ENCODE measurements at places on chromosomes 3 and 15.

DNA sequence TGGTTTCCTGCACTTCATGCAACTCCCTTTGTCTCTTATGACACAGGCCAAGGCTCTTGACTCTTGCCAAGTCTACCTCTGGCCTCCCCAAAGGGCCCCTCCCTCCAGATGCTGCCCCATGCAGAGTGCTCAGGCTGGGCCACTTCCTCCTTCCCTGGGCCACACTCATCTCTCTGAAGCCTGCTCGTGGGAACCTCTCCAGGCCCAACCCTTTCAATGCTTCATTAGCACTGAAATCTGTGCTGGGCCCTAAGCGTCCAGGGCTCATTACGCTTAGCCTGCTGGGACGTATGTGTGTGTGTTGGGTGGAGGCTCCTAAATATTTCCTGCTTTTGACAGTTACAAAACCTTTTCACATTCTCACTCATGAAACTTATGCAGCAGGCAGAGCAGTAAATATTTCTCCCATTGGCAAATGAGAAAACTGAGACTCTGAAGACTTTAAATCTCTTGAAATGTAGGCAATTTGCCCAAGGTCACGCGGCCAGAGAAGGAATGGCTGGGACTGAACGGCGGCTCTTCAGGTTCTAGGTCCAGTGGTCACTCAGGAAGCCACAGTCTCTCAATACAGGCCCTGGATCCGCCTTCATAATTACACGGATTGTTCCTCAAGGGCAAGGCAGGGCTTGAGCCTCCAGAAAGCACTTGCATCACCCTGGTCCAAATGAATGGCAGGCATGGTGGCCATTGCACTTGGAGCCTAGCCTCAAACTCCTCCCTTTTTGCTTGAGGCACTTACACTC lies 241.7 kb upstream of the HES1 start:
- no peak for DNase-seq

DNA sequence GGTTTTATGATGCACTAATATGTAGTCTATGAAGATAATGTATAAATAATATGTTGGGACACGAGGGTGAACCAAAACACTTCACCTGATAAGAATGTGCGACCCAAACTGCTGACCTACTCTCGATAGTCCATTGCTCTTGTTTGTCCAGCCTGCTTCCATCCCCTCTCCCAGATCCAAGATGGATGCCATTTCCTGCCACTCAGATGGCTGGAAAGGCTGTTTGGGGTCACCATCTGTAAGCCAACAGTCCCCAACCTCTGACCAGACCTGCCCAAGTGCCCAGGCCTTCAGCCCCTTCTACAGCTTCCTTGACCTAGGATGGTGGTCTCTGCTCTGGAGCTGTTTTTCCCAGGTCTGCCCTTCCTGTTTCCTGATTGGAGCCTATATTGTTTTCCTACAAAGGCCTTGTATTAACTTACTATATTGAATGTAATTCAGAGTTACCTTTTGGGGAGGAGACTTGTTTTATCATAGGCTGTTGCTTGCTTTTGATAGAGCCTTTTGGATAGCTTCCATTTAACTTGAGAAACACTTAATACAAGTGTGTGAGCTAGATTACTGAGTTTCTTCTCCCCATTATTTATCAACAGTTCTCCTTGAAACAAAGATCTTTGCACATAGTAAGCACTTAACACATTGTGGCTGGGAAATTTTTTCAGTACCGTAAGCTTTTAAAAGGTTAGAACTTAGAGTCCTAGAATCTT lies 5.0 kb upstream of the PAQR9 start:
- no peak for DNase-seq

DNA sequence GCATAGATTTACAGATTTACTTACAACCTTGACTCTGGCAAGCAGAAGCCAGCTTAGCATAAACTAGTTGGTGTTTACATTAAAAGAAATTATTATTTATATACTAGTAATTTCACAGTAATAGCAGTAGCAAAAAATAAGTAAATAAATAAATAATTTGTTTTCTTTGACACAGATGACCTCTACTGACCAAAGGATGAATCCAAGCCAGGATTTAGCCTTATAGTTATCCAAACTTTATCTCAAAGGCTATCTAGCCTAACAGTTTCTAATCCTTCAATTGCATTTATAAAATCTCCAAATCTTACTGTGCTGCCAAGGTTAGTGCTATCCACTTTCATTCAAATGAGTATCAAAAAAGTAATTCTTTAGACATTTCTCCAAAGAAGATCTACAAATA lies 64.3 kb downstream of the FRMD5 start:
- no peak for DNase-seq

- DNase-seq, result no peak
Observed at GRCh38 chr3:194900854-194901522, 215.3 kb downstream of the FAM43A start.

- peak; percentile 39 for DNase-seq
Observed at GRCh38 chr3:173889596-173889995, 492.1 kb downstream of the NLGN1 start.

GRCh38 chr3:14235003-14235911 lies 56.6 kb downstream of the LSM3 start:
- DNase-seq, result no peak

DNA sequence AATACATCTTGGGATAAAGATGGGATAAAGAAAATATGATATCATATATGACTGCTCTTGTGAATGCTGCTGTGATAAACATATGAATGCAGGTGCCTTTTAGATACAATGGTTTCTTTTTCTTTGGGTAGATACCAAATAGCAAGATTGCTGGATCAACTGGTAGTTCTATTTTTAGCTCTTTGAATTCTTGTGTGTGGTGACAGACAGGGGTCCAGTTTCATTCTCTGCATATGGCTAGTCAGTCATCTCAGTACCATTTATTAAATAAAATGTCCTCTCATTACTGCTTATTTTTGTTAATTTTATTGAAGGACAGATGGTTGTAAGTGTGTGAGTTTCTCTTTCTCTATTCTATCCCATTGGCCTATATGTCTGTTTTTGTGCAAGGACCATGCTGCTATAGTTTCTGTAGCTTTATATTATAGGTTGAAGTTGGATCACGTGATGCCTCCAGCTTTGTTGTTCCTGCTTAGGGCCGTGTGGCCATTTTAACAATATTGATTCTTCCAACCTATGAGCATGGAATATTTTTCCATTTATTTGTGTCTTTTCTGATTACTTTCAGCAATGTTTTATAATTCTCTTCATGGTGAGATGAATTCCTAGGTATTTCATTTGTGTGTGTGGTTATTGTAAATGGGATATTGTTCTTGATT lies 1089.8 kb upstream of the CADM2 start:
- DNase-seq, result no peak

DNA sequence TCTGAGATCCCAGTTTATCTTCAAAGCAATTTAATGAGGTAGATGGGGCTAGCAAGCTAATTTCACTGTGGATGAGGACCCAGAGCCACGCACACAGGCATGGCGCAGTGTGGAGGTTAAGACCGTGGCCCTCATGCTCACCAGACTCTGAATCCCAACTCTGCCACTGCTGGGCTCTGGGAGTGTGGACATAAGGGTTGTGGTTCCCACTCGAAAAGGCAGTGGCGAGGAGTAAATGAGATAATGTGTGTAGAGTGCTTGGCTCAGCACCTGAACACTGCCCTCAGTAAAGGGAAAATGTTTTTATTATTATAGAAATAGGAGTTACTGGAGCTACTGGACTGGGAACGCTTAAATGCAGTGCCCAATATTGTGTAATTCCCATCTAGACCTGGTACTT lies 243.5 kb upstream of the TPM1 start:
- no peak for DNase-seq

GRCh38 chr15:68045289-68046265 lies 8.5 kb upstream of the PIAS1 start:
- DNase-seq, result no peak

DNA sequence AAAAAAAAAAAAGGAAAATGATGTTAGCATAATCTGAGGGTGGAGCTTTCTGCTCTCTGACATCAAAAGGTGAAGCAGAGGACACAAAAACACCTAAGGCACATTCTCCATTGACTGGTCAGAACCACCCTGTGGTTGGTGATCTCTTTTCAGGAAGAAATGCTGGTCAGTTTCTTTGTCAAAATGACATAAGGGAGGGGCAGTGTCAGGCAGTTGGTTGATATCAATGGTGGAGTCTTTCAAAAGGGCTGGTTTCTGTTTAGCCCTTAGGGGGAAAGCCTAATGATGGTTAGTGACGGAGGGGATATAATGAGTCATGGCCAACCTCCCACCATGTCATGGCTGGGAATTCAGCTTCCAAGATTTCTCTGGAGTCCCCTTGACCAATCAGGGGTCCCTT lies 185.9 kb upstream of the GBE1 start:
- no peak for DNase-seq

GRCh38 chr3:132623646-132624045 lies 26.6 kb downstream of the ACKR4 start:
- DNase-seq, result no peak

DNA sequence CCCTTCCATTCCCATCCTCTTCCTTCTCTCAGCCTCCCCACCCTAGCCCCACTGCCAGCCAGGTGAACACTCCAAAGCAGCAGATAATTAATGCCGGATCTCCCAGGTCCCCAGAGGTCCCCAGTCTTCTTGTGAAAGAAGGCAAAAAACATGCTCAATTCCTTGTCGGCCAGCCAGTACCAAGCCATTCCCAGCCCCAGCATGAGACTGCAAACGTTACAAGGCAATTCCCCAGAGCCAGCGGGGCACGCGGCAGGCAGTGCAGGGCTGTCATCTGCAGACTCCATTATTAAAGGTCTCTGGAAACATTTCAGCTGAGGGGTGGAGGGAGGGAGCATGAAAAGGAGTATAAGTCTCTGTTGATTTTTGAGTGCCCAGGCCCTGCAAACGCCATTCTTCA lies 117.8 kb downstream of the XXYLT1 start:
- DNase-seq, result peak; percentile 37

DNA sequence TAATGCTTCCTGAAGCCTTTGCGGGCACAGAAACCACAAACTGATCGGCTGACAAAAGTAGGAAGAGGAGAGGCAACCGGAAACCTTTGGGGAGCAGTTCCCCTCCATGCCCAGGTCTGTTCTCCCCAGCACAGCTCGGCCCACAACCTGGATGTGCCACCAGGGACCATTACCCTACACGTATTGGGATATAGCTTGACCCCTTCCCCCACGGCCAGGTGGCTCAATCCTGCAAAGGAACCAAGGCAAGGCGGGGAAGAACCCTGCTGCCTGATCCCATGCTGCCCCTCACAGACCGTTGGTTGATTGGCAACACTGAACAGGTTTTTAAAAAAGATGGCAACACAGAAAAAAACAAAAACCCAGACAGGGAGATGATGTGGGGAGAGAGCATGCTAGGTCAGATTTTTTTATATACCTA lies 19.7 kb upstream of the TCAIM start:
- DNase-seq, result no peak

GRCh38 chr3:71252466-71252865 lies 331.1 kb downstream of the FOXP1 start:
- no peak for DNase-seq

- DNase-seq, result no peak
Observed at GRCh38 chr3:151460774-151461450, at the start of gene IGSF10. IGSF10 (minus strand) TSS chr3:151461061; CDS start chr3:151458709, 2,352 bp downstream.

GRCh38 chr3:149470381-149470780 lies 4.1 kb upstream of the TM4SF4 start:
- DNase-seq, result no peak

- DNase-seq, result no peak
Observed at GRCh38 chr15:64099379-64099778, 3.6 kb downstream of the SNX1 start.

DNA sequence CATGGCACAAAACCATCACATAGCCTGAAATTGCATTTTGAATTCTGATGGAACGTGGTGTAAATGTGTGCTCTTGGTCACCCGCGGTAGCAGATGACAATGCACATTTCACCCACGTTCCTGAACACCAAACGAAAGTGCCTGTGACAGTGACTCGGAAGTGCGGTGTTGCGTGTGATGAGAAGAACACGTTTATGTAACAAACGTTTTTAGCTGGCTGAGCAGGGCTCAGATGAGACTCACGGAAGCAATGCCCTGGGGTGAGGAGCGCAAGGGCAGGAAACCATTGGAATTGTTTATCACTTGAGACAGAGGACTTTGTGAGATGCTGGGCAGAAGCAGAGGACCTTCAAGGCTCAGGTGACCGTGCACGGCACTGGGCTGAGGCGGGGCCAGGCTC lies 449.2 kb upstream of the CFAP20DC start:
- DNase-seq, result no peak

DNA sequence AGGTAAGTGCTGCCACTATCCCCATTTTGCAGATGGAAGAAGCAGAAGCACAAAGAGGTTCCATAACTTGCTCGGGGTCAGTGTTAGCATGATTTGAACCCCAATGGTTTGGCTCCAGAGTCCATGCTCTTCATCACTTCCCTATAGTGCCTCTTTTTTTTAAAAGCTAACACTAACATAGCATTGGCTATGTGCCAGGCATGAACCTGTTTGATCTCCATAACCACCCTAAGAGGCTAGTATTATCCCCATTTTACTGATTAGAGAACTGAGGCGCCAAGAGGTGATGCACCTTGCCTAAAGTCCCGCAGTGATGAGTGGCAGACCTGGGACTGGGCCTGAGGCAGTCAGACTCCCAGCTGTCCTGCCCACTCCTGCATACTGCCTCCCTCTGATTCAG lies 7.3 kb downstream of the LINGO1 start:
- DNase-seq, result no peak

DNA sequence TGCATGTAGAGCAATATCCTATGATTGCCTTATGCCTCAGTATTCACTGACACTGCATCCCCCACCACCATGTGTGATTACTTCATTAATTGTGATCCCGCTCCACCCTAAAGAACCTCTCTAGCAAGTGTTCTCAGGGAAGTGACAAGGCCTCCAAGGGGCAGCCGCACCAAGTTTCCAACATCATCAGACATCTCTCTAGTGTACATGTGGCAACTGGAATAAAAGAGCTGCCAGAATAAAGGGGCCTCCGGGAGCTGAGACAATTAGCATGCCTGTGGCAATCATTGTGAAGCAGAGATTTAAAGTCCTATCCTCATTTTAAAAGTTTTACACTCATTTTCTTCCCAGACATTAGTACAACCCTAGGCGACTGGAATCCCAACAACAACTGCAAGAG lies 902.1 kb upstream of the SEMA6D start:
- DNase-seq, result no peak

- no peak for DNase-seq
Observed at GRCh38 chr15:57552678-57553334, 38.9 kb upstream of the MYZAP start.

- DNase-seq, result peak; percentile 33
Observed at GRCh38 chr15:74768771-74769342, 13.0 kb upstream of the CSK start.

DNA sequence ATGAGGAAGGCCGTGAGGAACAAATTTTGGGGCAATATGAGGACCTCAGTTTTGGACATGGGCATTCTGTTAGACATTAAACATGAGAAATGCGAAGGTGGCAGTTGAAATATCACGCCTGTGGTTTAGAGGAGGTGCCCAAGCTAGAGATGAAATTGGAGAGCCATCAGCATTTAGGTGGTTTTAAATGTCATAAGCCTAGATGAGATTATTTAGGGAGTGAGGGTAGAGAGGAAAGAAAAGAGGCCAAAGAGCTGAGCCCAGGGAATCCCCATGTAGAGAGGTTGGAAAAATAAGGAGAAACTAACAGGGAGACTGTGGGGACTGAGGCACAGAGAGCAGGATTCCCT lies 14.9 kb downstream of the RTP1 start:
- DNase-seq, result no peak

- no peak for DNase-seq
Observed at GRCh38 chr3:84885199-84885882, 73.4 kb upstream of the CADM2 start.

- no peak for DNase-seq
Observed at GRCh38 chr3:45599984-45600650, 5.6 kb downstream of the LIMD1 start.

Measured in astrocyte of the spinal cord (primary cell).